ENCODE measurements at places on chromosomes 1 and 21.

DNA sequence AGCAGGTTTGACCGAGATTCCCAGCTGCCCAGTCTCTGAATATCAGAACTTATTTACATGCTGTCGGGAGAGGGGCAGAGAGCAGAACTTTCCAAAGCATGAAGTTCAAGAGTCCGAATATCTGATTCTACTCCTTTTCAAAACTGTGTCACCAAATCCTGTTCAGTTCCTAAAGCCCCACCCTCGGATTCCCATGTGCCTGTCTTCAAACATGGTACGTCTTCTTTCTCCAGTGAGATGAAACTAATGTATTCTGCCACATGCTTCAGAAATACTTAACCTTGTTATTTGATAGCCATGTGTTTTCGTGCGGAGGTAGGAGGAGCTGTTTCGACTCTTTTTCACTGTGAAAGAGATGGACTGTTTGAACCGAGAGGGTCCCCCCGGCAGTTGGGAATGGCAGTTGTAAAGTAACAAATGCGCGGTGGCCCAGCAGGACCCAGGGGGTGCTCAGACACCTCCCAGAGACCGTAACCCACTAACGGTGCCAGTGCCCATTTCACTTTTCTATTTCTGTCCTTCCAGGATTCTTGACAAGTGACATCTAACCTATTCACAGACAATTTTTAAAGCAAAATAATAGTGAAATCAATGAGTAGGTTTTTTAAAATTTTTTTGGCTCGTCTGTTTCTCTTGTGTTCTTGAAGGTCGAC lies 67.2 kb downstream of the ZBTB18 start:
- no peak for DNase-seq

GRCh38 chr1:46133781-46134350 lies 1.4 kb upstream of the PIK3R3 start:
- DNase-seq, result no peak

GRCh38 chr1:115862403-115862802 lies 21.5 kb upstream of the NHLH2 start:
- DNase-seq, result no peak

DNA sequence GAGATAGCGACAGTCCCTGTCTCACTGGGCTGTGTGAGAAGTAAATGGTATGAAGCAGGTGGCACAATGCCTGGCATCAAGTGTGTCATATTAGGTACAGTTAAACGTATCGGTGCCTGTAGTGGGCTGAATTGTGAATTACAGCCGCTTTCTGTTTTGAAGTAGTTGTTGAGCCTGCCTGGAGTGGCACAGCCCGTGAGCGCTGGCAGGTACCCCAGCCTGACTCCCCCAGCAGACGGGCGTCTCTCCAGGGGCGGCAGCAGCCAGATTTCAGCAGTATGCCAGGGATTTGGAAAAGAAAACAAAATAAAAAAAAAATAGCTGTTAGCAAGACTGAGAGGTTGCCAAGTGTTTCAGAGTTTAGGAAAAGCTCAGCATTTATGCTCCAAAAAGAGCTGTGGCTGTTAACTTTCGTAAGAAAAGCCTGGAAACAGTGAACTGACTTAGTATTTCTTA lies 26.6 kb upstream of the GPR153 start:
- no peak for DNase-seq

DNA sequence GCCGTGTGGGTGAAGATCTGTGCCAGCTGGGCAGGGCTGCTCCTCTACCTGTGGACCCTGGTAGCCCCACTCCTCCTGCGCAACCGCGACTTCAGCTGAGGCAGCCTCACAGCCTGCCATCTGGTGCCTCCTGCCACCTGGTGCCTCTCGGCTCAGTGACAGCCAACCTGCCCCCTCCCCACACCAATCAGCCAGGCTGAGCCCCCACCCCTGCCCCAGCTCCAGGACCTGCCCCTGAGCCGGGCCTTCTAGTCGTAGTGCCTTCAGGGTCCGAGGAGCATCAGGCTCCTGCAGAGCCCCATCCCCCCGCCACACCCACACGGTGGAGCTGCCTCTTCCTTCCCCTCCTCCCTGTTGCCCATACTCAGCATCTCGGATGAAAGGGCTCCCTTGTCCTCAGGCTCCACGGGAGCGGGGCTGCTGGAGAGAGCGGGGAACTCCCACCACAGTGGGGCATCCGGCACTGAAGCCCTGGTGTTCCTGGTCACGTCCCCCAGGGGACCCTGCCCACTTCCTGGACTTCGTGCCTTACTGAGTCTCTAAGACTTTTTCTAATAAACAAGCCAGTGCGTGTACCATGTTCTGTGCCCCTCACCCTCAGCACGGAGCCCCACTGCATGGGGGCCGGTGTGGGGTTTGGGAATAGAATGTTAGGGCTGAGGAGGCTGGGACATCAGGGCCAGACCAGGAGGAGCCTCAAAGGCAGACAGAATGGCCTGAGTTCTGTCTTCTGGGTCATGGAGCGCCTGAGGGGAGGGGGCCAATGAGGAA lies 21.3 kb downstream of the SERINC2 start:
- no peak for DNase-seq
